ENCODE measurements at places on chromosomes 5 and 9.

DNA sequence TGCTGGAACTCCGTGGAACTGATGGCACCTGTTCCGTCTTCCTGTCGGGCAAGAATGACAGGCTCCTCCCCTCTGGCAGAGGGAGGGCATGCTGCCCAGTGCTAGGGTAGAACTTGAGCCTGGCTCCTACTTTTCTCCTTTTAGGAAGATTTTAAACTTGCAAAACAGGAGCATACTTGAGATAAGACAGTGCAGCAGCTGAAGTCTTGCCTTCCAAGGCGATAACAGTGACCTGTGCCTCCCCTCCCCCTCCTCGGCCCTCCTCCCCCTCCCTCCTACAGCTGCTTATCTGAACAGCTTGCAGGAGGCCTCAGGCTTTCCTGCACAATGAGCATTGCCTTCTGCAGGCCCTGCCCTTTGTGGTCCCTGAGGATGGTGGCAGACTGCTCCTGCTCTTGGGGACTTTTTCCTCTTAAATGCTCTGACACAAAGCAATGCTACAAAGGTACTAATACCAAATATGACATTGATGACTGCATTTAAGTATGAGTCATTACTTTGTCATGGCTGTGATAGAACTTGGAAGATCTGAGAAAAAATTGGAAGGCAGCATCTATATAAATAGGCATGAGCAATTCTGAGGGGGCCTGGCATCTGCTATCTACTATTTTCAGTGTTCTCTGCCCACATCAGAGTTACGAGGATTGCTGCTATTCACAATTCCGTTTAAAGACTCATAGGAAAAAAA, 2.0 kb downstream of the GADD45G start:
- no peak for DNase-seq

GRCh38 chr5:84411832-84412605, 27.3 kb upstream of the EDIL3 start:
- DNase-seq, result no peak

- DNase-seq, result no peak
Observed at GRCh38 chr5:36638056-36638455, 31.6 kb downstream of the SLC1A3 start.

DNA sequence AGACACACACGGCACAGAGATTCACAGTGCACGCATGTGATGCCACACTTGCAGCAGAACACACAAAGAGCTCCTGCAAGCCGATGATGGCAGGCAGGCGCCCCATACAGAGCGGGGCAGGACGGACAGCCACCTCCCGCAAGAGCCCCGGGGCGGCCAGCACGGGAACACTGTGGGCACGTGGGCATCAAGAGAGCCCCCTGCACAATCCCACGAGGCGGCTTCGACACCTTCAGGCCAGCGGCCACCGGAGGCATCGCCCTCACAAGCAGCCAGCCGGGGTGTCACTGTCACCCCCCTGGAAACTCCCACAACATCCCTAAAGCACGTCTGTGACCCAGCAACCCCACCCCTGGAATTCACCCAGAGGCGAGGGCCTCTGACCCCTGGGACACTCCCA, 17.9 kb downstream of the TERT start:
- no peak for DNase-seq

- no peak for DNase-seq
Observed at GRCh38 chr5:96703995-96704394, 41.8 kb downstream of the CAST start.

- no peak for DNase-seq
Observed at GRCh38 chr5:178327446-178327845, 94.8 kb upstream of the PHYKPL start.

DNA sequence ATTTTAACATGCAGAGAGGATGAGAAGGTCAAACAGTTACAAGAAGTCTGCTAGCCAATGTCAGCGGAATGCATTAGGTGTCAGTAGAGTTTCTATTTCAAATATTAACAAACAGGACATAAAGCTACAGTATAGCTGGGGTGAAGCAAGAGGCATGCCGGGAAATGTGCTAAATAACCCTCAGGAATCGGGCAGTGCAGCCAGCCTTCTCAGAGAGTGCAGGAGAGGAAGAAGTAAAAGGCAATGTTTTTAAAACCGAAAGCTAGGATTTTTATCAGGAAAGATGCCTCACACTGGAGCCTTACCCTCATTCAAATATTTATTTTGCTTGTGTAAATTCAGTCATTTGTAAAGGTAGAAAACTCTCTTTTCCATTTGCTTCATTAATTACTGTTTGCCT, 59.1 kb upstream of the SH3GL2 start:
- DNase-seq, result no peak

DNA sequence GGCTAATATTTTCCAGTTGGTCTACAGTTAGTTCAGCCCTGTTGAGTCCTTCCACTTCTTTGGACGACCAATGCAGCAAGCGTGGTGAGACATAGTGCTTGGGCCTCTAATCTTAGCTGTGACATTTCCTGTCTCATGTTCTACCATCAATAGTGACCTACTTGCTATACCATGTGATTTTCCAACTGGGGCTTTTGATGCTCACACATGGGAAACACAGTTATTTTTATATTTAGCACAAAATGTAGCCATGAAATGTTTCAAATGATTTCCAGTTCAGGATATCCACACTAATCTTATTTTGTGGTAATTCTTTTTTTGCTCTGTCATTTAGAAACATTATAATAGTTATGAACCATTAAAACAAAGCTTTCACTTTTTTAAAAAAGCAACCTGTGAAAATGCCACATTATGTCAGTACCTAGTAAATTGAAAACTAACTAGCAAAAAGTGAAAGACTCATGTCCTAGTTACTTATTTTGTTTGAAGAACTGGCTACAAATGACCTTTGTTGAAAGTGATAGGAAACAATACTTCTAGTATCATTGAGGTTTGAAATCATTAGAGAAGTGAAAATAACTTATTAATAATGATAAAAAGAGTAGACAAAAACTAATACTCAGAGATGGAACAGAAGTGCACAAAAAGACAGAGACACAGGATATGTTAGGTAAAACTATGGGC, 18.3 kb downstream of the MARCHF3 start:
- no peak for DNase-seq
